Globus pallidus (tissue), 1 donor: ENCODE measurements at places on chromosomes 1 and 21.

DNA sequence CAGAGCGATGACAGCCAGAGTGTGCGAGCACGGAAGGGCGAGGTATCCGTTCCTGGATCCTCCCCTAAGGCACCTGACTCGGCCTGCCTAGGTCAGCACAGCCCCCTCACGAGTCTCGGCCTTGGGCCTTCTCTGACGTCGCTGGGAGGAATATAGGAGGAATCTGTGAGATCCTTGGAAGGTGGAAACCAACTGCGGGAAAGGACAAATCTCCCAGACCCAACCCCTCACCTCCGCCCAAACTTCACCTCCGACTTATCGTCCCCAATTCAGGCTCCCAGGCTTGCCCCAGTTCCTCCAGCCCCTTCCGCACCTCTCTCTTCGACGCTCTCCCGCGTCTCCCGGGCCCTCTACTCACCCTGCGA, 494 bp downstream of the APH1A start:
- peak; percentile 29 for DNase-seq

DNA sequence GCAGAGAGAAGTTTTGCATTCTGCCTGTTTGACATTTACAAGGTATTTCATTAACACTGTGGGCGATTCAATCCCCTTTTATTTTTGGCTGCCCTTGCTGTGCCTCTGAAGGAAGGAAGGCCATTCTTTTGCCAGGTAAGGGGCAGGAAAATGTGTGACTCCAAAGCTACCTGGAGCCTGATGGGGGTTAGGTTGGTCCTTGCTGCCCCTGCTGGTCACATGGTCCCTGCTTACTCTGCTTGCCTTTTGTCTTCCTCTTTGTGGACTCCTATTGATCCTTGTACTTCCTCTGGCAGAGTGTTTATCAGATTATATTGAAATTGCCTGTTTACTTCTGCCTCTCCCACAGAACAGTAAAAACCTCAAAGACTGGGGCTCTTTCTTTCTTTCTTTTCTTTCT, 65.7 kb downstream of the ST6GALNAC3 start:
- DNase-seq: no peak

GRCh38 chr21:37855647-37856625, 60.3 kb downstream of the KCNJ6 start:
- no peak for DNase-seq

GRCh38 chr21:34006611-34007168, 66.7 kb upstream of the MRPS6 start:
- DNase-seq: no peak

GRCh38 chr1:33709783-33710718, 153.8 kb upstream of the HMGB4 start:
- DNase-seq: no peak

DNA sequence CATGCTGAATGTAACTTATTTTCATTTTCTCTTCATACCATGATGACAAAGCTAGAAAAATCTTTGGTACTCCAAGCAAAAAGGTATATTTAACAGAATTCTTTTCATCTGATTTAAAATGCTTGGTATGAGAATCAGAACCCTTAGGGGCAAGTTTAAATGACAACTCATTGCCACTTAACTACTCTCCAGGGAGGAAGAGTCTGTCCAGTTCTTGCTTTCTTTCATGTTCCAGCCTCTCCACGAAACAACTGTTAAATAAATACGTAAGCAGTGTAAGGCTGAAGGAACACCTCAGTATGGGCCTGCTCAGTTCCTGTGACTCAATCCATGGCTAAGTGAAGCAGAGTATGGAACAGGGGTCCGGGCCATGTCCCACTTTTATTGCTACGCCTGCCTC, 1.6 kb downstream of the LCE2A start:
- DNase-seq: no peak

- DNase-seq: no peak
Observed at GRCh38 chr1:165350840-165351239, 5.7 kb downstream of the LMX1A start.

- no peak for DNase-seq
Observed at GRCh38 chr1:172112576-172112975, 271.3 kb downstream of the DNM3 start.

- no peak for DNase-seq
Observed at GRCh38 chr1:229279242-229279641, 8.3 kb downstream of the RAB4A start.

DNA sequence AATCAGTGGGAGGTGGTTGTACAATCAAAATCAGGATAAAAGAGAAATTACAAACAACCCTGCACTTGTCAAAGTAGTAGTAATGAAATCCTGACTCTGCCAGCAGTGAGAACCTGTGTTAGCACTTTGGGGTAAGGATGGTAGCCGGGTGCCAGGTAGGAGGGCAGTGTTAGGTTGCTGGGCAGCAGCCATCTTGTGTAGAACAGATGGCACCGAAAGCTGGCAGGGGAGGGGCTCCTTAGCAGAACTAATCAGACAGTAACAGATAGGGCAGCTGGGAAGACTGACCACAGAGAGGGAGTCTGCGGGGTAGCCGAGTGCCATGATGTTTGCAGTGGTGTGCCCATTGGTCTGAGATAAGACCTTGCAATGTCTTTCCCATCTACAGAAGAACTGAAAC, 137.3 kb downstream of the SDCCAG8 start:
- DNase-seq: no peak

DNA sequence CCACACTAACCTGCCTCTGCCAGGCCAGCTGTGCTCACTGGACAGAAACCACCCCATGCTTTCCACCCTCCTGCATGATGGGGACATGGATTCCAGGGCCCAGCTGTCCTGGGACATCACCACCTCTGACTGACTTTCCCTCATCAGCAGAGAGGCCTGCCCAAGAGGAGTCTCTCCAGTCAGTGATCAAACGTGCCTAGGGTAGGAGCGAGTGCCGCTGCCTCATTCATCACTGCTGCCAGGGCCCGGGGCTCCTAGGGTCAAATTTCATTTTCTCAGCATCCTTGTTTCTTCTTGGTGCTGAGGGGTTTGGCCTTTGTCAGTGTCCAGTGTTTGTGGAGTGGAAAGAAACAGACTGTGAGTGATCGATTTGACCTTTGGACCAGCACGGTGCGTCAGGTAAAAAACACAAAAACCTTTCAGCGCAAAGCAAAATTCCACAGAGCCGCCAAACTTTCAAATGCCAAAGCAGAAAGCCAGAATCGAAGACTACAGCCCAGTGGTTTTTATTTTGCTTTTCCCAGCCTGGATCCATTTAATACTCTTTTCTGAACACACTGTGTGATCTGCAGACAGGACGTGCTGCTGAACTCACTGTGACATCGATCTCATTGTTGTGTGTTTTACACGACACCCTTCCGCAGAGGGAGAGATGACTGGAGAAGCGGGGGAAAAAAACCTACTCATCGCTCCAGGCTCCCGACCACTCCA, 43.2 kb downstream of the CAPN8 start:
- no peak for DNase-seq

GRCh38 chr1:99397029-99397428, 132.7 kb downstream of the PLPPR4 start:
- no peak for DNase-seq

DNA sequence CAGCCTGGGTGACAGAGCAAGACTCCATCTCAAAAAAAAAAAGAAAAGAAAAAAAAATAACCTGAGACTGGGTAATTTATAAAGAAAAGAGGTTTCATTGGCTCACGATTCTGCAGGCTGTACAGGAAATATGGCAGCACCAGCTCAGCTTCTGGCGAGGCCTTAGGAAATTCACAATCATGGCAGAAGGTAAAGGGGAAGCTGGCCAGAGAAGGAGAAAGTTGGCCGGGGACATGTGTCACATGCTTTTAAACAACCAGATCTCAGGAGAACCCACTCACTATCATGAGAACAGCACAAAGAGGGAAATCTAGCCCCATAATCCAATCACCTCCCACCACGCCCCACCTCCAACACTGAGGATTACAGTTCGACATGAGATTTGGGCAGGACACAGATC, 125.3 kb downstream of the DISP1 start:
- DNase-seq: no peak

DNA sequence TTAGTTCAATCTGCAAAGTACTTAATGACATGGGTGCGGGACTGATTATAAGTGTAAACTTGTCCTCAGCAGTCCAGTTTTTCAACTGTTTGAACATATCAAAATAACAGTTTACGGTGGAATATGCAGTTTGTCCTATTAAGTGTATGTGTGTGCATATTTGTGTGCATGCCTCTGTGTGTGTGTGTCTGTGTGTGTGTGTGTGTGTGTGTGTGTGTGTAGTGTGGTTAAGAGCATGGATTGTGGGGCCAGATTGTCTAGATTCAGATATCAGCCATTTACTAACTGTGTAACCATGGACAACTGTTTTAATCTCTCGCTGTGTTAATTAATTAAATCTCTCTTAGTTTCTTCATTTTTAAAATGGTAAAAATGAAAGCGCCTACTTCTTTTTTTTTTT, 39.0 kb downstream of the NEXN start:
- no peak for DNase-seq

GRCh38 chr1:54889132-54889725, 2.2 kb upstream of the DHCR24 start:
- no peak for DNase-seq

DNA sequence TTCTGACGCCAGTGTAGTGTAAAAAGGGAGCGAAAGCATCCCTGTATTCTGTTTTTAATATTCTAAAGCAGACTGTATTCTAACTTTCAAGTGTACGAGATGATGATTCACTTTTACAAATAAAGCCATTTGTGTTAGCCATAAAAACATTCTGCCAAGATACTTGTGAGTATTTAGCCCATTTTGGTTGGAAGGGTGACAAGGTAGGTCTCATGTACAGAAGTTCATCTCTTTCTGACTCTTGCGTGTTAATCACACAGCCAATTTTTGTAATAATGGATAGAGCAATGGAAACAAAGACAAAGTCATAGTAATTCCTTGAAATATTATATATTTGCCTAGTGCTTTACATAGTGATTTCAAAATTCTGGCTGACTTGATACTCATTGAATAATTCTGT, 125.3 kb upstream of the GREM2 start:
- DNase-seq: no peak

DNA sequence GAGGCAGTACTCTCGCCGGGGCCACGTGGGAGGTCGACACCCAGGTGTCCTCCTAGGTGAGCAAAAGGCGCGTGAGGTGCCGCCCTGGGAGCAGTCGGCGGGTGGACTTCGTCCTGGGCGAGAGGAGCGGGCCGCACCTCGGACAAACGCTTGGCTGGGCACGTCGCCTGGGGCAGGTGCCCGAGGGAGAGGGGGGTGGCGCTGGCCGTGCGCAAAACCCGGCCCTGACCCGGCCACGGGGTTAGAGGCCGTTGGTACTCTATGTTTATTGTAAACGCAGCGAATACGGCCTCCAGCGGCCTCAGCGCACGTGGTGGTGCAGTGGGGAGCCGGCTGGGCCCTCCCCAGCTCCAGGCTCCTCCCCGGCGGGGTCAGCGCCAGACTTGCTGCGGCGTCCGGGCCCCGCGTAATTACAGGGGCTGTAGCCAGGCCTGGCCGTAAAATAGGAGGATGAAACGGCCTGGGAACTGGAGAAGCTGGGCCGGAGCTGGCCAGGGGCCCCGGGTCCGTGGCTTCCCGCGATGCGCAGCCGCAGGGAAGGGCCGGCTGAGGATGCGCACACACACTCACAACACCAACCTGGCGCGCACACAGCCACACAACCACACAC, 1.6 kb upstream of the EFNA1 start:
- peak; percentile 90 for DNase-seq

DNA sequence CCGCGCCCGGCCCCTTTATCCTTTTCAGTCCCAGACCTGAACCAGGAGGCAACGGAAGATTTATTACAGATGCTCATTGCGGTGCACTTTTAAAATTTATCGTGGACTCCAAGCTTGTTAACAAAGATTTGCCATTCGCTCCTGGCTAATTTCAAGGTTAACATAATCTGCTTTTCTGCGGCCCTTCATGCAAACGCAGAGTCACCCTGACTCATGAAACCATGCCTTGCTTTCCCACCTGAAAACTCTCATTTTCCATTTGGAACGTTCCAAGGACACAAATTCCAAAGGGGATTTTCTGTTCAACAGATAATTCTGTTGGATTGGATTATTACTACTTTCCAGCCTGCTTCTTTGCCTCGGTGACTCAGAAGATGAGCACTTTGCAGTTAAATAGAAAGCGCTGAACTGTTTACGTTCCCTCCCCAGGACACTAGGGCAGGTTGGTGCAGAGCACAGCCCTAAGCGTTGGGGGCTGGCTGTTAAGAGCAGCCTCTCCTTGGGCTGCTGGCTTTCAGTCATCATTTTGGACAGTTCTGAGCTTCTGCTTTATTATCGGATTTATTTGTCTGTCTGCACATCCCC, 51.1 kb downstream of the CD247 start:
- no peak for DNase-seq

- no peak for DNase-seq
Observed at GRCh38 chr1:178046591-178047270, 47.2 kb upstream of the RASAL2 start.

DNA sequence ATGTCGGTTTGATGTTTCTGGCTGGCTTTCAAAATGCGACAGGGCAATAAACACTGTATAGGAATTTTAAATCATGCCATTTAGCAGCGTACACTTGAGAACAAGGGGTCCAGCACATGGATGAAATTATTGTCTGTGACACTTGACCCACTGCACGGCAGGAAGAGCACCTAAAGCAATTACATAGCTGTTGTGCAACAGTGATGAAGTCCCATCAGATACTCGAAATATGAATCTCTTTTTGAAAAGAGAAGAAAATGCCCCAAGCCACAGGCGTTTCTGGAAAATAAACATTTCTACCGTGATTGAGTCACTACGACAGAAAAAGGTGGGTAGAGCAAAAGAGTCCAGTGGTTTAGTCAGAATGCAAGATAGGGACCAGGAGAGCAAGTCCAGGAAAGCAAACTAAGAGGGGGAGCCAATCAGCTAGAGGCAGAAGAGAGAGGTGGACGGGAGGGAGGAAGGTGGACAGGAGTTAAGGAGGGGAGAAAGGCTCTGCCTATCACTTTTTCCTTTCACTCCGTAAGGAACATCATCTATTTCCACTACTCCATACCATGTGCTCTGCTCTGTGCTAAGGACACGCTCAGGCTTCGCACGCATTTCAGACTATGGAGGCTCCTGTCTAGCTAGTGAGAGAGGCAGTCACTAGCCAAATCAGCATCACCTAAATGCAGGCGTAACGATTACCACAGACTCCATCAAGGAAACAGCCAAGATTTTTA, 6.4 kb downstream of the DSCAM start:
- DNase-seq: no peak

- peak; percentile 82 for DNase-seq
Observed at GRCh38 chr1:30725450-30726095, 2.2 kb upstream of the MATN1 start.

GRCh38 chr1:200079232-200079940, 51.9 kb downstream of the NR5A2 start:
- DNase-seq: no peak

DNA sequence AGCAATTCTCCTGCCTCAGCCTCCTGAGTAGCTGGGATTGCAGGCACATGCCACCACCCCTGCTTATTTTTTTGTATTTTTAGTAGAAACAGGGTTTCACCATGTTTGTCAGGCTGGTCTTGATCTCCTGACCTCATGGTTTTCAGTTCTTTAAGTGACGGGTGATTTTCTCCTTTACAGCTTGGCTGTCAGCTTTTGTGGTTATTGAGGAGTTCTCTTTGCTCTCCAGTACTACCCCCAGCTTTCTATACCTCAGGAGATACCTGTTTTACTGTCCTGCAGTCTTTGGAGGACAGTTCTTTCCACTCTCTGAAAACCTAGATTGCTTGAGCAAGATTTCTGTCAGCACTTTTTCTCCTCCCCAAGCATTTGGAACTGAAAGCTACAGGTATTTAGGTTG, 45.9 kb upstream of the EGLN1 start:
- no peak for DNase-seq

GRCh38 chr1:16967095-16967575, 13.3 kb downstream of the MFAP2 start:
- peak; percentile 53 for DNase-seq

- DNase-seq: no peak
Observed at GRCh38 chr1:36084497-36085115, 712 bp downstream of the TEKT2 start.
